Epithelial cell of prostate (primary cell): ENCODE measurements at places on chromosomes 5 and 9.

- DNase-seq = no peak
Observed at GRCh38 chr9:137465000-137465719, 6.0 kb upstream of the NSMF start.

DNA sequence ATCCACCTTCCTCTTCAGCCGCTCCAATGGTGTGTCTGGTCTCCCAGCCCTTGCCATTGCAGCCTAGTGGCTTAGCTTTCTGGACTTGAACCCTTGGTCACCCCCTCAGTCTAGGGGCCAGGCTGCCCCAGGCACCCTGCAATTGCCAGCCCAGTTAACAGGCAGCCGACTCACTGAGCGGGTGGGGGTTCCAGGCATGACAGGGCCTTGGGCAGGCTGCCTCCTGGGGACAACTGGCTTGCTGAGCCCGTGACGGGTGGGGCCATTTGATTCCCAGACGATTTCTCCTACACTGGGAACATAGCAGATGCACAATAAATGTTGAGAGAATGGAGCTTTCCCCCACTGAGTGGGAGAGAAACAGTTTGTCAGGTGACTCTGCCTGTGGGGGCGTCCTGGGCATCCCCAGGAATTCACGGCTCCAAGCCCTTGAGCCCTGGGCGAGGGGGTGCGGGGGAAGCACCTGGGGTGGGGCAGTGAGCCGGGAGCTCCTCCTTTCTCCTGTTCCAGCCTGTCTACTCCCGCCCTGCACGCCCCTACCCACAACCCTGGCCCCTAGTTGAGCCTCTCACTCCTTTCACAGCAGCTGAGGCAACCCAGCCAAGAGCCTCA is 12.6 kb upstream of the AQP7 start:
- DNase-seq = no peak

DNA sequence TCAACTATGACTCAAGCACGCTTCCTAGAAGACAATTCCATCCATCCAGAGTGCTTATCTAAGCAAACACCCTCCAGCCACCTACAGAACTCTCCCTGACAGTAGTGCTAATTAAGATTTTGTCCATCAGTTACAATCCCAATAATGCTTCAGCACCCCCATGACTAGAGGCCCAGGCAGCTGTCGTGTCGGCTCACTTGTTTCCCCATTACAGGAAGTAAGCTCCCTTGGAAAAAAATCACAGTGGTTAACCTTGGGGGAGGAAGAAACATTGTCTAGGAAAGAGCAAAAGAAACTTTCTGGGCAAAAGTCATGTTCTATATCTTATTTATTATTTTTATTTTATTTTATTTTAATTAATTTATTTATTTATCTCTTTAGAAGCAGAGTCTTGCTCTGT is 108.8 kb upstream of the LPAR1 start:
- DNase-seq = no peak

DNA sequence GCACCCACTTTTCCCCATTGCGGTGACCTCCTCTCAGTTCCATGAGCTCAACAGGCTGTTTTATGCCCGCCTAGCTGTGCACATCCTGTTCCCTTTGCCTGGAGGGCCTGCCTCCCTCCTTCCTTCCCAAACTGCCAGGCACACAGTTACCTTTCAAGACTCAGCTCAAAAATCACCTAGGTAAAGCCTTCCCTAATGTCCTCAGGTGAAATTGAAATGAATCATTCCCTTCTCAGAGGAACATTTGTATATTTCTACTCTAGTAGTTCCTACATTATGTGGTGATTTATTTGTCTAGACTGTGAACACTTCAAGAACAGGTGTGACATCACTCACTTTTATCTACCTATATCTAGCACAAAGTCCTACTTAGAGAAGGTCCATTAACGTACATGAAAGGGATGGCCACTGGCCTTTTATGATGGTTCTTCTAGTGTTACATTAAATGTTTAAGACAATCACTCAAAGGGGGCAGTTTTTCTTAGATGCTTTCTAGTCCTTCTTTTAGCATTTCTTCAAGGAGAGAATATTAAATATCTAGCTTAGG is 103.5 kb upstream of the EQTN start:
- DNase-seq = no peak

DNA sequence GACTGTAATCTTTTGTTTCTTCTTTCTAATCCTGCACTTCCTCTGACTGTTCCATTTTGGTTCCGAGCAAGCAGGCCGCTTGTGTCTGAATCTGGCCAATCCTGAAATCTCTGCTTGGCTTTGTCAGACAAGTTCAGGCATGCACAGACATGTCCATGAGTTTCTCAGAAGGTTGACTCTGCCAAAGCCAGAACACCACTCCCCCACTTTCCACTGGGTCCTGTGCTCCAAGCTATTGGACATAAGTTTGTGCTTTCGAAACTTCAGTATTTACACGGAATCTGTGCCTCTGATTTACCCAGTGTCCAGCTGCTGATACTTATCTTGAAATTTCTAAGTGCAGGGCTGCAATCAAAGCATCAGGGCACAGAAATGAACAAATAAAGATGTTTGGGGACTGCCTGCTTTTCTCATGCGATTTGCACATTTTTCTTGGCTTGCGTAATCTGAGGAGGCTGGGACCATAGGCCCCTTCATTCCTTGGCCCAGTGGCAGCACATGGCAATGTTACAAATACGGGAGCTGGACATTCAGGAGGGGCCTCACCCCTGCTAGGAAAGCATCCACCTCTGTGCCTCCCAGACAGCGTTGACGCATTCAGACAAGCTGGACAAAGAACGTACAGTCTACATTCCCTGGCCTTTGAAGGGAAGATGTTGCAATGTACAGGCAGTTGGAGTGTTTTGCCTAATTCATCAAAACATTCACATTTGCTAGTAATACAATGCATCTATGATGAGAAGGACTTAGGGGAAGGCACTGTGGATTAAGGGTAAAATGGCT is 209.2 kb upstream of the PAPPA start:
- DNase-seq = peak; percentile 84

DNA sequence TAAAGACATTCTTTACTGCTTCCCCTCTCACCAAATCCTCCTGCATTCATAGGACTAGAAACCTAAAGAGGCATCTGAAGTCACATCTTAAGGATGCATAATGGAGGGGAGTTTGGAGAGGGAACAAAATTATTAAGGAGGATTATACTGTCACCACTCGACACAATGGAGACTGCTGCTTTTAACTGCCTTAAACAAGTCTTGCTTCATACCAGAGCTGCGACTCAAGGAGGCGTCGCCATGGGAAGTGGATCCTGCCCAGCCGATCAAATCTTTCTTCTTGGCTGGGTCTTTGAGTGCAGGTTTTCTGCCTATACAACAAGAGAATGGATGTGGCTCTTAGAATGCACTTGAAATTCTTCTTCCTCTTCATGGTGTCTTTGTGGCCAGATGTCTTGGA is 66.7 kb upstream of the FOXE1 start:
- no peak for DNase-seq

- DNase-seq = no peak
Observed at GRCh38 chr5:25128606-25129005, 483.8 kb upstream of the CDH10 start.

- no peak for DNase-seq
Observed at GRCh38 chr5:44801992-44802391, 6.8 kb upstream of the MRPS30 start.

DNA sequence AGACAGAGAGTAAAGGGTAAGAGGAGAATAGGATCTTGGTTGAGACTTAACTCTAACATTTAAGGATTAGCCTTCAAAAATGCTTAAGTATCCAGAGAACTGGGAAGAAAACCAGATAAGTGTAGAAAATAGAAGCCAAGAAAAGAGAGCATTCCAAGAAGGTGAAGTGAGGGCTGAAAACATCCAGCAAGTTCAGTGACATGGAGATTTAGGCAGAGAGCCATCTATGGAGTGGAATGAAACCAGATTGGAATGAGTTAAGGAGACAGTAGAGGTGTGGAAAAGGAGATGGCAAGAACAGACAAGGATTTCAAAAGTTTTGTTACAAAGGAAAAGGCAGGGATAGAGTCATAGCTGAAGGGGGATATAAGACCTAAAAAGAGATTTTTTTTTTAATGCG is 188.1 kb downstream of the TRPM3 start:
- no peak for DNase-seq

- DNase-seq = no peak
Observed at GRCh38 chr9:17330097-17330496, 195.3 kb downstream of the CNTLN start.

DNA sequence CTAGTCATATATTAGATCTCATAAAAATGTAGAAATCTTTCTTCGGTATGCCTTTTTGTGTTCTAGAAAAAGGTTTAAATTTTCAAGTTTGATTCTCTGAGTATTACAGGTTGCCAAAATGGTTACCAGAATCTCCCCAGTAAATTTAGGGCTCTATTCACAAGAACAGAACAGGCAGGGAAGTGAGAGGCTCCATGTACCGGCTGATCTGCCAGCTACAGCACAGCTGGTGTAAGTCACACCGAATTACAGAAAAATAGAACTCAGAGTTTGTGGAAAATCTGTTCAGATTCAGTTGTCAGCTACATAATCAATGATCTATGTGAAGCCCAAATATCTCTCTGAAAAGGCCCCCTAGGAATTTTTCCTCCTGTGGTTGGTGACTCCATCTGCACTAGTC is 10.5 kb downstream of the FAM81B start:
- DNase-seq = no peak

DNA sequence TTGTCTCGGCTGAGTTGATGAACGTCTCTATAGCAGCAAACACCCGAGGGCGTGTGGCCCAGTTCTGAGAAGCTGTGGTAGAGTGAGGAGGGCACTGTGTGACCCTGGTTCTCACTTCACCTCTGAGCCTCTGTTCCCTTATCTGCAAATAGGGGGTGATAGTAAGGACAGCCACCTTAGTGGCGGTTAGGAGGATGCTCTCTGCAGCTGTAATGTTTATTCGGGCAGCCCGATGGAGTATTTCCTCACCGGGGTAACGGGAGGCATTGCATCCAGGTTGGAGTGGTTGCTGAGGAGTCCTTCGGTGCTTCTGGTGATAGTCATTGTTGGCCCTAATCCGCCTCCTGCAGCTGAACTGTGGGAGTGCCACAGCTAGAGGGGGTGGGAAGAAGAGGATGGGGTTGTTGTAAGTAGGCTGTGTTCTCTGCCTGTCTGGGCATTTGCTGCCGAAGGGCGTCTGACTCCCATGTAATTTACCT is 13.9 kb downstream of the PRRC2B start:
- DNase-seq = no peak

DNA sequence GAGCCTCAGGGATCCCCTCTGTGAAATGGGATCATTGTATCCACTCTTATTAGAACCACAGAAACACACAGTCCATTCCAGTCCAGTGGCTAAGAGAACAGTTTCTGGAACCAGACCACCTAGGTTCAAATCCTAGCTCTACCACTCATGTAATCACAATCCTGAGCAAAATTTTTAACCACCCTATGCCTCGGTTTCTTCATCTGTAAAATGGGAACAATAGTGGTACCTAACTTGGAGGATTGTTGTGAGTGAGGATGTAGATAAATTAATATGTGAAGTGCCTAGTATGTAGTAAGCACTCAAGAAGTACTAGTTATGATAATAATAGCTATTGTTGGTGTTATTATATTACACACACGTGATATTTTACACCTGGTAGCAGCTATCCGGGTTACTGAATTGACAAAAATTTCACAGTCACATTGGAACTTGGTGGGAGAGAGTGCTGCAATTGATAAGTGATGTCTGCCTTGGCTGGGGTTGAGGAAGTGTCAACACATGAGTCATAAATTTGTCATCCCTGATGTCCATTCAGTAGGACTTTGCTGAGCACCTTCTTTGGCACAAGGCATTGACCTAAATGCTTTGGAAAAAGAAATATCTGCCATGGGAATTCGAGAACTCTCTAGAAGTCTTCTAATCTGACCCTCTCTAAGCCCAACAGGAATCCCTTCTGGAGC is 68.4 kb downstream of the COL27A1 start:
- peak; percentile 37 for DNase-seq

GRCh38 chr9:136900556-136900955 is 14.2 kb downstream of the TRAF2 start:
- DNase-seq = no peak

- DNase-seq = no peak
Observed at GRCh38 chr9:135533674-135534073, 12.3 kb upstream of the OBP2A start.

DNA sequence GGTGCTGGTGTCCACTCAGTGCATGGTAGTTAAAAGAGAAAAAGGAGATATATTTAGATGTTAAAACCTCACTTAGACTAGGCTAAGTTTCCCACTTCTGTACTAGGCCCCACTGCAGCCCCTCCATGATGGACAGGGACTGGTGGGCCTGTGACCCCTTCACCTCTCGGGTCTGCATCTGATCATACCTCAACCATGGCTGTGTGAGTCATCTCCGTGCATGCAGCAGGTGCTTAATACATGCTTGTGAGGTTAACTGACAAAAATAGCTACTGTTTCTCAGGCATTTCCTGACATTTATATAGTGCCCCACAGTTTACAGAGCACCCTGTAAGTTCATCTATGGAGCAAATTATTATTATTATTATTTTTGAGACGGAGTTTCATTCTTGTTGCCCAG is 8.4 kb upstream of the URM1 start:
- no peak for DNase-seq

GRCh38 chr9:88005240-88005639 is 30.9 kb upstream of the CDK20 start:
- no peak for DNase-seq

- no peak for DNase-seq
Observed at GRCh38 chr9:73091909-73092308, 59.8 kb upstream of the ANXA1 start.

GRCh38 chr9:75138260-75139040 is 50.1 kb downstream of the OSTF1 start:
- no peak for DNase-seq

- DNase-seq = no peak
Observed at GRCh38 chr5:73908395-73908794, 282.4 kb downstream of the ARHGEF28 start.
